ENCODE measurements at places on chromosomes 12 and 14.

- no peak for DNase-seq
Observed at GRCh38 chr14:92668276-92668973, 80.0 kb downstream of the LGMN start.

DNA sequence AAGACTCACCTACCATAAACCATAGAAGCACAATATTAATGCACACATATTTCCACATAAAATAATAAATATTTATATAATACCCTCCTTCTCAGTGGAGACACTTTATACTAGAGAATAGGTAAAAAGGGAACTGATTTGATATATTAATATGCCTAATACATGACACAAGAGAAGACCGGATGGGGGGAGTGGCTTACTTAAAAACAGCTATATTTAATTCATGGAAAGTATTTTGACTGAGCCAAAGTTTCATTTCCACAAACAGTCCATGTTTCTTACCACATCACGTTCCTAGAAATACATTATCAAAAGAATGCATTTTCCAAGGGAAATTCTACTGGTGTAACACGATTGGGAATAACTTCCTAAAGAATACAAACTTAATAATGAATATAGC is 63.4 kb downstream of the ITPR2 start:
- no peak for DNase-seq

- no peak for DNase-seq
Observed at GRCh38 chr14:67487937-67488893, at the start of gene TMEM229B. TMEM229B (minus strand) TSS chr14:67488721; CDS start chr14:67473923, 14,798 bp downstream.

GRCh38 chr14:85556267-85556666 is 26.3 kb downstream of the FLRT2 start:
- no peak for DNase-seq

DNA sequence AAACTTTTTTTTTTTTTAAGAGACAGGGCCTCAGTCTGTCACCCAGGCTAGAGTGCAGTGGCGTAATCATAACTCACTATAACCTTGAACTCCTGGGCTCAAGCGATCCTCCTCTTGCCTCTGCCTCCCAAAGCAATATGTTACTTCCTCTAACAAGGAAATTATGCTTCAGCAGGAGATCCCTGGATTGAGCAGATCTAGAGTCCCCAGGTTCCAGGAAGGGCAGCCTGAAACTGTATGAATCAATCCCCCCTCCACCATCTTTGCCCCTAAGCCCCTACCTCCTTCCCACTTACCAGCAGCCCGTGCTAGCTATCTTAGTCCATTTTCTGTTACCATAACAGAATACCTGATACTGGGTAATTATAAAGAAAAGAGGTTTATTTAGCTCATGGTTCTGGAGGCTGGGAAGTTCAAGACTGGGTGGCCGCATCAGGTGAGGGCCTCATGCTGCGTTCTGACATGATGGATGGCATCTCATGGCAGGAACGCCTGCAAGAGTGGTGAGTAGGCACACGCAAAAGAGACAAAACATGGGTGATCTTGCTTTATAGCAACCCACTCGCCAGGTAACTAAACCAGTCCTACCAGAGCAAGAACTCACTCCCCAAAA is 5.0 kb downstream of the TAMALIN start:
- no peak for DNase-seq

- DNase-seq, result no peak
Observed at GRCh38 chr12:116043659-116044535, 233.6 kb downstream of the MED13L start.

GRCh38 chr14:58150243-58150805 is 1.7 kb downstream of the ARMH4 start:
- no peak for DNase-seq

DNA sequence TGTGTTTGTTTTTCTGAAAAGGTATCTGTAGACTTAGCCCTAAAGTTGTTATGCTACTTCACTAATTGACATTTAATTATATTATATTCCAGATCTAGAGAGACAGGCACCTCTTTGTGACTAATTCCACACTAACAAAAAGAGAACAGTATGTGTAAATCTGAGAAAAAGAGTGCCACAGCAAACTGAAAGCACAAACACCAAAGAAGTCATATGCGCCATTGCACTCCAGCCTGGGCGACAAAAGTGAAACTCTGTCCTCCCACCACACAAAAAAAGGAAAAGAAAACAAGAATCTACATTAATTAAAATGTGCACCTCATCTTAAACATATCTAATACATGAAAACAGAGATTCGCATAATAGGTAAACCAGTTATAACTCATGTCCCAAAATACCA is 4.4 kb upstream of the CSRNP2 start:
- no peak for DNase-seq

DNA sequence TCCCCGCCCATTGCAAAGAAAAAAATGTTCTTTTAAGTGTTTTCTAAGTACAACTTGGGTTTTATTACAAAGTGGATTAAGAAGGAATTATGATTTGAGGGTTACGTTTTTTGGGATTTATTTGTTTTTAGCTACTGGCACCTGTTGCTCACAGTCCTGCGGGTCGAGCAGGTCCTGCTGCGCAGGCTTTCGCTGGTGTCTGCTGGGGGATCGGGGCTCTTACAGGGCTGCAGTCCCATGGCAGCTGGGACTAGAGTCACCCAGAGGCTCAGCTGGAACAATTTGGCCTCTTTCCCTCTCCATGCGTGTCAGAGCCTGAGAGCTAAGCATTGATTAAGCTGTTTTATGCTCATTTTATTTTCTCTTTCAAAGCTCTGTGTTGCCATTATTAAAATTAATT is 55.6 kb upstream of the DYNC1H1 start:
- no peak for DNase-seq

- no peak for DNase-seq
Observed at GRCh38 chr12:111757361-111758119, 9.2 kb upstream of the ALDH2 start.

DNA sequence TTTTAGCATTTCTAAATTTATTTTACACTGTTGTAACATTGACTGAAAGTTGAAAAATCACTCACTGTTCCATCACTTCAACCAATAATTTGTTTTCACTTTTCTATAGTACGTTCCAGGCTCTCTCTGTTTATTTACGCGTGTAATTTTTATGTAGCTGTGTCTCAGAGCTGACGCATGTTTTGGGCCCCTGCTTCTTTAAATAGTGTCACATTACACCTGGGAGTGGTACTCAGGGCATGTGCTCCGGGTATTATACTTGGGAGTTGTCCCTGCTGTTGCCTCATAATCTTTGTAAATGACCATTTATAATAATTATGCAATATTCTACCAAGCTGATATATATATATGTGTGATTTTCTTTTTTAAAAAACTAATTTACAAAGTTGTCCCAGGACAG is 132.8 kb upstream of the CPM start:
- no peak for DNase-seq

- no peak for DNase-seq
Observed at GRCh38 chr12:101697197-101697929, at the start of gene CHPT1. CHPT1 (plus strand) TSS chr12:101697640; CDS start chr12:101697862, 222 bp downstream.

- DNase-seq, result no peak
Observed at GRCh38 chr12:104643093-104643818, 186.5 kb downstream of the CHST11 start.

GRCh38 chr14:35374263-35374712 is 30.3 kb downstream of the NFKBIA start:
- no peak for DNase-seq

GRCh38 chr12:131773582-131774221 is 54.5 kb upstream of the MMP17 start:
- no peak for DNase-seq

GRCh38 chr14:22509036-22509709 is 79.9 kb downstream of the DAD1 start:
- DNase-seq, result no peak

DNA sequence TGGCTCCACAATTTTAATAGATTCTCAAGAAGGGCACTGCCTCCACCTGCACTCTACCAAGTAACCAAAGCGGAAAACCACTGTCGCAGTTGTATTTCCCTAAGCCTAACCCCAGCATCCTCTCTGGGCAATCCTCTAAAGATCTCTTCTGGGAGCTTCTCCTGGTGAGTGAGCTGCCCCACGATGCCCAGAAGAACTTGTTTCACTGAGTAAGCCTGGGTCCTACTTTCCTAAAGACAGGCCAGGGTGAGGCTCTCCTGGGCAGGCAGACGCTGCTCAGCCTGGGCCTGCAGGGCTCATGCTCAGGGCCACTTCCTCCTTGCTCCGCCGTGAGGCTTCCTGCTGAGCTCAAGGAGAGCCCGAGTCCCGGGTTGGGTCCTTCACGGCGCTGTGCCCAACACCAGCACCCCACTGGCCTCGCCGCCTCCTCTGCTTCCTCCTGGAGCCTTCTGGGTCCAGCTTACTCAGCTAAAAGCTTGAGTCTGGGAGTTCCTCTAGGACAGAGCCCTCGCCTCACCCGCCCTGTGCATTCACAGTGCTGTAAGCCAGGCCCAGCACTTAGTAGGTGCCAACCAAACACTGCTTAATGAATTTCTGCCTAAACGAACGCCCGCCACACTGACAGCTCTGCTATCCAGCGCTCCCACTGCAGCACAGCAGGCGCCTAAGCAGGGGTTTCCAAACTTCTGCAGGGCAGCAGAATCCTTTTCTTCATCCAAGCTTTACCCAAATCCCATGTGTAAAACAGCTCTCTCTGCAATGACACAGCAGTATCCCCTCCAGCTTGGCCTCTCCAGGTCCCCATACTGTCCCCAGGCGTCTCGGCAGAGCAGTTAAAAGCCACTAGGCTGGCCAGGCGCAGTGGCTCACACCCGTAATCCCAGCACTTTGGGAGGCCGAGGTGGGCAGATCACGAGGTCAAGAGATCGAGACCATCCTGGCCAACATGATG is 5.7 kb downstream of the RAB35 start:
- no peak for DNase-seq

DNA sequence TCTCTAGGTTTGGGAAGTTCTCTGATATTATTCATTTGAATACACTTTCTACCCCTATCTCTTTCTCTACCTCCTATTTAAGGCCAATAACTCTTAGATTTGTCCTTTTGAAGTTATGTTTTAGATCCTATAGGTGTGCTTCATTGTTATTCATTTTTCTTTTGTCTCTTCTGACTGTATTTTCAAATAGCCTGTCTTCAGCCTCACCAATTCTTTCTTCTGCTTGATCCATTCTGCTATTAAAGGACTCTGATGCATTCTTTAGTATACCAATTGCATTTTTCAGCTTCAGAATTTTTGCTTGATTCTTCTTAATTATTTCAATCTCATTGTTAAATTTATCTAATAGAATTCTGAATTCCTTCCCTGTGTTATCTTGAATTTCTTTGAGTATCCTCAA is 199.2 kb downstream of the CRADD start:
- DNase-seq, result no peak

GRCh38 chr12:46531059-46531785 is 158.6 kb upstream of the SLC38A2 start:
- DNase-seq, result no peak

DNA sequence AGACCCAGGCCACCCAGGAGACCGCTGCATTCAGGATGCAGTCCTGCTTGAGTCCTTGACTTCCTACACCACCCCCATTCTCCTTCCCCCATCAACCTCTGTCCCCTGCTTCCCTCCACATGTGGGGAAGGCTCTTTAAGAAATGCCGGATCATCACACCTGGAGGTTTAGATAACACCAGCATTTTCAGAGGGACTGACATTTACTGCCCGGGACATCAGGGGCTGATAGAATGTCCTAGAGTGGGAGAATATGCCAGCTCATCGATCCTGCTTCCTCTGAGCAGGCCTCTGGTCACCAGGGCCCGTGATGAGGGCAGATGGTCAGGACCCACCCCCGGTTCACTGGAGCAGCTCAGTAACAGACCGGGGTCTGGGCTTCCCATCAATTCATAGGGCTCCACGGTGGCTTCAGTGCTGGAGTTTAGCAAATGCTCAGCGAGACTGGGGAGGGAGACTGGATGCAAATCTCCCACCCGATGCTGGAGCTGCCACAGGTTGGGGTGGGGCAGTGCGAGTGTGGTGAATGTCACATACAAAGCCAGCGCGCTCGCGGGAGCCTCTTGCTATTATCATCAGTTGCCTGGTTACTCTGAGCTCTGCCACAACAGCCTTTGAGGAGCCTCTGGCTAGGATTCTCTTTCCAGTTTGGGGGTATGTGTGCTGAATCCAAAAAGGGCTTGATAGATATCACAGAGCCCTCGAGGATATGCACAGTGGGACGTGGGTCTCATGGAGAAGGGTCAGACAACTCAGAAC is 111.6 kb downstream of the RBM19 start:
- no peak for DNase-seq

- DNase-seq, result no peak
Observed at GRCh38 chr12:100251917-100252316, 15.0 kb downstream of the DEPDC4 start.

GRCh38 chr14:106670011-106670410 is 1143.6 kb downstream of the TMEM121 start:
- no peak for DNase-seq

DNA sequence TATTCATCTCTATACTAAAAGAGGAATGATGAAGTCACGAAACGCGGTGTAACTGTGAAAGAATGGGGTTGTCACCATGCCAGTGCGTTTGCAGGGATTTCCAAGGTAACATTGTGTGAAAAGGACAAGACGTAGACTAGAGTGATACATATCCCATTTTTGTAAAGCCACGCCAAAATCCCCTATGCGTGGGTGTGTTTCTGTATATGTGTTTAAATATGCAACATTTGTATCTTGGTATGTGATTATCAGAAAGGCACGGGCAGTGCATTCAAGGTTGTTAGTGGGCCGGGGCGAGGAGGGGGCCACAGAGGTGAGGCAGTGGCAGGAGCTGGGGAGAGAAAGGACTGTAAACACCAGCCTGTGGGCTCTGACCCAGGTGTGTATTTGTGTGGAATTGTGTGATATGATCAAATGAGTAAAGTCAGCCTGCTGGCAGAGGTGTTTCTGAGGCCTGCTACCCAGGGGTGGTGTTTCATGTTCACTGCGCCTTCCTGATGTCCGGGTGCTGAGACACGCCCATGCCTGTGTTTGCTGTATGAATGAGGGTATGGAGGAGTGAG is 137.8 kb downstream of the ADGRD1 start:
- DNase-seq, result no peak

- DNase-seq, result no peak
Observed at GRCh38 chr14:23145794-23146350, 26.8 kb upstream of the CEBPE start.
